HFFc6 (cell line): ENCODE measurements at places on chromosomes 4 and X. TPM values are rescaled to one million over a fixed set of nuclear protein-coding genes. Genes with fewer than 3 reads are reported as not detected.

The CT45A2 gene
- not detected in 2 replicates for total RNA-seq

DNA sequence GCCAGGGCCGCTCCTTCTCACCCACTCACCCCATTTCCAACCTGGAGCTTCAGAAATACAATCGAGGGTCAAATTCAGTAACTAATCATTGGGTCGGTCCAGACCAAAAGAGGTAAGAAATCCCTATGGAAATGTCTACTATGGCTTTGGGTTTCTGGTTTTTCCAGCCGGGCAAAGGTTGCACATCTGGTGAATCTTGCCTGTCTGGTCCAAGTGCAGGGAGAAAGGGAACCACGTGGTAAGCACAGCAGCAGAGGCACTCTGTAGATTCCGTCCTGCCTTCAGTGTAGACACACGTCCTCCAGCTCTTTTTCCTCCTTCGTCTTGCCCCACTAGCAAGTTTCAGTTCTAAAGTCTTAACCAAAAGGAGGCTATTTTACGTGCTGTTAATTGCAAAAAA, 218.0 kb upstream of the JADE1 start:
- no peaks in the 10 kb centered on the region for H3K4me1 ChIP-seq
- no peak overlapping the region for H3K27ac ChIP-seq
- DNase-seq: no peak
- H3K27me3 ChIP-seq: peaks cover 3% of the 10 kb centered on the region
- no peak overlapping the region for H3K4me3 ChIP-seq

DNA sequence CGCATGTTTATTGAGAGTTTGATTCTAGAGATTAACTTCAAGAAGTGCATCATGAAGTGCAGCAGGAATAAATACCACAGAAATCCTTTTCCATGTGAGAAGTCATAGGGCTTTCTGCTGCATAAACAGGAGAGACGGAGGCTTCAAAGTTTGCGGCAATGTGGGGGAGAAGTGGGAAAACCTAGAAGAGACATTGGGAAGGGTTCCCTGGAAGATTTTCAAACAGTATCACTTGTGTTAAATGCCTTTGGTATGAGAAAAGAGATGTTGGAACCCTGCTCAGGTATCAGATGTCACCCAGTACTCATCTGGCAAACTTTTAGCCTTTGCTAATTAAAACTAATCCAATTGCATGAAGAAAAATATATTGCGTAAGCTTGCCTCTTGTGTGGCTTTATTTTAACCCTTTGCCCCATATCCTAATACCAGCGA, 15.4 kb downstream of the NHS start:
- H3K27ac ChIP-seq: no peak overlapping the region; the same call in 1 of the 2 replicates
- H3K4me1 ChIP-seq: peaks cover 23% of the 10 kb centered on the region
- no peaks in the 10 kb centered on the region for H3K27me3 ChIP-seq
- H3K36me3 ChIP-seq: no peaks in the 10 kb centered on the region
- no peak for DNase-seq

The ZNF141 gene
- total RNA-seq: 0.37 to 3.1 TPM (median 2.8 TPM) in 3 replicates

DNA sequence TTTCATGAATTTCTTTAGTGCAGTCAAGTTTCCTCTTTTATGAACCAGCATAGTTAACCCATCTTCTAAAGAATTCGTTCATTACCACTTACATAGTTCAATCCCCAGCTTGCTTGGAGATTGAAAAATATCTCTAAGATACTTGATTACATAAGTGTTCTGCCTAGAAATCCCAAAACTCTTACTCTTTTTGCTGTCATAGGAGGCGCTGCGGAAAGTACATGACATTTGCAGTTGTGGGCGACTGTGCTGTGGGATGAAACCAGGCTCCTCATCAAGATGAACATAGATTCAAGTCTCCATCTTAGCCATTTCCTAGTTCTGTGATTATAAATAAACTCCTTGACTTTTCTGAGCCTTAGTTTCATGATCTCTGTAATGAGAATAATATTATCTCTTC, 107.1 kb upstream of the SORBS2 start:
- peaks cover 10% of the 10 kb centered on the region for H3K4me1 ChIP-seq
- no peak overlapping the region for H3K4me3 ChIP-seq
- H3K27ac ChIP-seq: no peak overlapping the region
- peaks cover 18% of the 10 kb centered on the region for H3K27me3 ChIP-seq
- no peak for DNase-seq

The TCEAL6 gene
- not detected in 3 replicates for total RNA-seq

The AGTR2 gene
- not detected in 3 replicates for total RNA-seq

DNA sequence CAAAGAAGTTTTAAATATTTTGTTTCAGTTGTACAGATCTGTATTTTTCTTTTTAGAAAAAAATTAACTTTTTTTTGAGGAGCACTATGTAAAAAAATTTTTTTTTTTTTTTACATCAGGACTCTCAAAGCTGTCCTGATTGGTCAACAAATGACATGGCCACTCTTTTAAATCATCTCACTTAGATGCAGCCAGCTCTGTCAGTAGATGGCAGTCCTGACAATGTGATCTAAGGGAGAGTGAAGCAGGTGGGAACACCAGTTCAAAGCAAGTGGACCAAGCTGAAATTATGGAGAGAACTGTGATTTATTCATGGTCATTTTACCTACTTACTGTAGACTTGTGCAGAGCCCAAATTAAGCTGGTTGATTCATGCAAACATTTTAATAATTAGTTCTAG, 174.7 kb upstream of the GPRIN3 start:
- DNase-seq: peak; percentile 37
- H3K4me3 ChIP-seq: no peak overlapping the region
- H3K36me3 ChIP-seq: no peaks in the 10 kb centered on the region
- H3K27ac ChIP-seq: no peak overlapping the region

DNA sequence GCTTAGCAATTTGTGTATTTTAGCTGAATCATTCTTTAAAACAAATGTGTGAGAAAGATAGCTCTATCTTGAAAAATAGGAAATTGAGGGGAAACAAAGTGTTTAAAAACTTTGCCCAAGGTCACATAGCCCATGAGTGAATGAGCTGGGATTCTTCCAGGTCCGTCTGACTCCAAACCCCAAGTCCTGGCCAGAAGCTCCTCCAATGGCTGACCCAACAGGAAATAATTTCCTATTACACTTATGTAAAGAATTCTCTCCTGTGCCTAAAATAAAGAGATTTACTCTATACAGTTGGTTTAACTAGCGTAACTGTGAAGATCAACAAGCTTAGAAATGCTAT, 287.6 kb downstream of the ARHGAP24 start:
- H3K4me1 ChIP-seq: peaks cover 65% of the 10 kb centered on the region
- no peaks in the 10 kb centered on the region; the same call in 1 of the 2 replicates for H3K27me3 ChIP-seq
- DNase-seq: peak; percentile 82

- H3K4me1 ChIP-seq: peaks cover 6% of the 10 kb centered on the region
- no peak overlapping the region for H3K27ac ChIP-seq
- H3K4me3 ChIP-seq: no peak overlapping the region
- peaks cover under 1% of the 10 kb centered on the region; the same call in 1 of the 2 replicates for H3K36me3 ChIP-seq
- H3K27me3 ChIP-seq: no peaks in the 10 kb centered on the region; the same call in 1 of the 2 replicates
These were observed 25.7 kb downstream of the SEPTIN6 start for GRCh38 chrX:119667111-119667878.
